Caco-2 (cell line): ENCODE measurements at places on chromosomes 3 and 15. TPM values are rescaled to one million over a fixed set of nuclear protein-coding genes. Genes with fewer than 3 reads are reported as not detected.
A peak's percentile ranks its signal among the peaks of the same experiment; 100 is the strongest.

PLIN1 gene
- total RNA-seq, result not detected in 2 replicates

KY gene
- not detected in 2 replicates for total RNA-seq

PLA2G4E gene
- 1.4 and 1.8 TPM in 2 replicates for total RNA-seq

ELL3 gene
- total RNA-seq, result 0.18 TPM in 1 of 2 replicates, not detected in the other

CNBP gene
- 229 and 266 TPM in 2 replicates for total RNA-seq

LRRK1 gene
- 9.2 and 12.0 TPM in 2 replicates for total RNA-seq

LAMB2 gene
- 181 and 189 TPM in 2 replicates for total RNA-seq

UBA7 gene
- total RNA-seq, result 0.93 TPM in 1 of 2 replicates, not detected in the other

PRTG gene
- total RNA-seq, result 39.1 and 40.2 TPM in 2 replicates

TIPARP gene
- 15.8 and 18.2 TPM in 2 replicates for total RNA-seq

SNAP23 gene
- total RNA-seq, result 92.2 and 97.5 TPM in 2 replicates

- DNase-seq, result peak; percentile 48
Measured at GRCh38 chr3:182389071-182389815, 404.1 kb upstream of the ATP11B start.

- DNase-seq, result no peak
Measured at GRCh38 chr15:34122771-34123183, 20.9 kb downstream of the PGBD4 start.

DNA sequence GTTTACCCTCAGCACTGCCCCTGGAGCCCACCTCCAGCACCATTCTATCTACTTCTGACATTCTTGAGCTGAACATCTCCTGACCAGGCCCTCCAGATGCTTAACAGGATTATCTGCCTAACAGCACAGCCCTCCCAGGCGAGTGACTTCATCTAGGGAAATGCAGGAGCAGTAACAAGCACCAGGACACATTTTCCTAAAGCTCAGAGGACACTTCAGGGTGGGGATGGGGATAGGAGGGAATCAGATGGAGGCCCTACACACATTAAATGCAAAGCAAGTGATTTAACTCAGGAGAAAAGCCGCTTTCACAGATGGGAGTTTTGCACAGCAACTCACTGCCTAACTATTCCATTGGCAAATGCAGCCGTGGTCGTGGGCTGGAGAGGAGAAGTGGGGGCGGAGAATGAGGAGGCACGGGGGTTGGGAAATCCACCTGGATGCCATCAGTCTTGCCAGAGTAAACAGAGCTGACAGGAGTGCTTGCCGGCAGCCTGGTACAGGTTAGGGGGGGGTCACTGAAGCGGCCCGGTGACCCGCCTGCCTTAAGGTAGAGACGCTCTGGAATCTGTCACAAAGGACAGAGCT, 21.3 kb upstream of the BNC1 start:
- DNase-seq, result peak; percentile 84

- DNase-seq, result no peak
Measured at GRCh38 chr3:126973814-126974213, 9.1 kb upstream of the PLXNA1 start.

- DNase-seq, result no peak
Measured at GRCh38 chr3:139930211-139930610, 4.8 kb upstream of the CLSTN2 start.

DNA sequence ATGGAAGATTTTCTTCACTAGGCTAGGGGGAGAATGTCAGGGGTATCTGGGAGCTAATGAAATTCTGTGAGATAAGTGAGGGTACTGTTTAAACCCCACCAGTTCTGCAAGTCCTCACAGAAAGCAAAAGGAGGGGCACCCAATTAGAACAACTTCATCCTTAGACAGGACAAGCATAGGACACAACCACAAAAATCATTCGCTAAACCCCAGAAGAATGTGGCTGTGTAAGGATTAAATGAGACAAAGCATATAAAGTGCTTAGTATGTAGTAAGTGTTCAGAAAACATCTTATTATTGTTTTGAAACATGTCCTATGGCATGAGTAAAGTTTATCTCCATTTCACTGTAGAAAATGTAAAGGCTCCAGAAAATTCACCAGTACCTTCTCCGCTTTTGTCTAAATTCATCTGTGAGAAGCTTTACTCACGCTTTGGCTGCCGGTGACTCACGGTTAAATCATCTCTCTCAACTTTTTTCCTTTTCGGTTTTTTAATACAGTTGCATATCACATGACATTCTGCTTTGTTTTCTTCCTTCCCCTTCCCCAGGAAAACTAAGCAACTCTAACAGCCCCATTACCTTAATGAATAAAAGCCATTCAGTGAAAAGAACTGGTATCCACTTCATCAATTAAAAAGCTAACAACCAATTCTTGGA, 1.7 kb downstream of the CLRN1 start:
- DNase-seq, result no peak

DNA sequence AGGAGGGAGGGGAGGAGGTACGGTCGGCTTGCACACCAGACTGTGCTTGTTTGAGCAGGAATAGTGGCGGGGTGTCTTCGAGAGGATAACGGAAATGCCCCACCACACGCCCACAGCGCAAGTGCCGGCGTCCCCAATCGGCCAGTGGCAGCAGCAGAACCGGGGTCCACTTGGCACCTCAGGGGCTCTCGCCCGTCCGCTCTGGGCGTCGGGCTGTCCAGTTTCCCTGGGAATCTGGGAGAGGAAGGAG, 53.7 kb downstream of the CCDC54 start:
- no peak for DNase-seq

- DNase-seq, result no peak
Measured at GRCh38 chr15:90840954-90841353, 27.4 kb upstream of the FURIN start.

- DNase-seq, result no peak
Measured at GRCh38 chr15:89385596-89386331, 51.1 kb upstream of the POLG start.

- DNase-seq, result no peak
Measured at GRCh38 chr15:74032606-74033561, 38.4 kb downstream of the PML start.

DNA sequence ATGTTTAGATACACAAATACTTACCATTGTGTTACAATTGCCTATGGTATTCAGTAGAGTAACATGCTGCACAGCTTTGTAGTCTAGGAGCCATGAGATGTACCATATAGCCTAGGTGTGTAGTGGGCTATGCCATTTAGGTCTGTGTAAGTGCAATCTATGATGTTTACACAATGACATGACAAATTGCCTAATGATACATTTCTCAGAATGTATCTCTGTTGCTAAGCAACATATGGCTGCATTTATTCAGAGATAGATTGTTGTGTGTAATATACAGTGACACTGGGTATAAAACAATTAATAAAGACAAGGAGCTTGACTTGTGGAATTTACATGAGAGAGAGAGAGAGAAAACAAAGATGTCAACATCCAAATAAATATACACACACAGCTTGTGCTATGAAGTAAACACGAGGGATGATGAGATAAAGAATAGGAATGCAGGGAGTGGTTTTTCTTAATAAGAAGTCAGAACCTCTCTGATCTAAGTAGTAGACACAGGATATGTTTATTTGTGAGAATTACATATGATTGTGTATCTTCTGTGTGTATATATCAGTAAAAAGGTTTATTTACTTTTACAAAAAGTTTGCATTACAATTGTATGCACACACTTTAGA, 110.0 kb downstream of the KCNAB1 start:
- no peak for DNase-seq

GRCh38 chr3:66744521-66744920, 243.7 kb upstream of the LRIG1 start:
- DNase-seq, result no peak

DNA sequence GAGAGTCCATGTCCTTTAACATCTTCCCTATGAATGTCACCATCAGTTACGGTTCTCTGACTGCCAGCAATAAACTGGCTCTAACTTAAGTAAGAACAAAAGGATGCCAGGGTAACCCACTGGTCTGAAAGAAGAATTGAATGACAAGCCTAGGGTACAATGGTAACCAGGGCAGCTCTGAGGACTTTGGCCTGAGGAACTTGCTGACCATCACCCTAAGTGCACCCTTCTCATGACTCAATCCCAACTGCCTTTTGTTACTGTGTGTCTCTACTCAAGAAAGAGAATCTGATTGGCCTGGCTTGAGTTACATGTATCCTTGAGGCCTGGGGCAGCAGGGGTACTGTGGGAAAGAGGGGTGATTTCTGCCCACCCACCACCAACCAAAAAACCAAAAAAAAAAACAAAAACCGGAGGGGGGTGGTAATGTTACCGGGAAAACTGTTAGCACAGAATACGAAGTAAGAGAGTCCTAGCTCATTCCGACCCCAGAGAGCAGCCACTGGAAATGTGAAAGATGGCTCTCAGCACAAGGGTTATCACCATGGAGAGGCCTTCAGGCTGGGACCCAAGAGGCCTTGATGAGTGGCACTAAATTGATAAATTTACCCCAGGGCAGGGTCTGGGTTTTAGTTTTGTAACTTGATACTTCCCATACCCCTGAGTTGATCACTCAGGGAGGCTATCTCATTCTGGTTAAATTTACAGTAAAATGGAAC, 9.3 kb upstream of the SLC28A1 start:
- no peak for DNase-seq

DNA sequence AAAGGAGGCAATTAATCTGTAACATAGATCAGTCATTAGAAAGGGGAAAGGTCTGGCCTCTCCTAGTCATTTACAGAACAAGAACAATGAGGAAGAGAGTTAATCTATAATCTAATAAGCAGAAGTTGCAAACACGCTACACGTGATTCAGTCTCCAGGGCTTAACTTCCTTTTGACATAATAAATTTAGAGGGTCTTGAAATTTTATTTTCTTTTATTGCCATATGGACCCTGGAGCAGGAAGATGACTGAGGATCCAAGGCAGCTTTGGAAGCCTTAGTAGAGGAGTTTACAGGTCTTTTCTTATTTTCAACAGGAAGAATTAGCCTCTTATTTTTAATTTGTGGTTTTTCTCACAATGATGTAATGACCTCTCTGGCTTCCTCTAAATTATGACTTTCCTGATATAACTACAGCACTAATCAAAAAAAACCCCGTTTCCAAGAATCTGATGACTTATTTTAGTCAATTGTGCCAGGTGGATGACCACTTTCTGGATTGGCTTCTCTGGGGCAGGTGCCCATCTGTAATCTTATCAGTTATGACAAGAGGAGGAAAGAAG, 32.2 kb downstream of the ADGRG7 start:
- no peak for DNase-seq

DNA sequence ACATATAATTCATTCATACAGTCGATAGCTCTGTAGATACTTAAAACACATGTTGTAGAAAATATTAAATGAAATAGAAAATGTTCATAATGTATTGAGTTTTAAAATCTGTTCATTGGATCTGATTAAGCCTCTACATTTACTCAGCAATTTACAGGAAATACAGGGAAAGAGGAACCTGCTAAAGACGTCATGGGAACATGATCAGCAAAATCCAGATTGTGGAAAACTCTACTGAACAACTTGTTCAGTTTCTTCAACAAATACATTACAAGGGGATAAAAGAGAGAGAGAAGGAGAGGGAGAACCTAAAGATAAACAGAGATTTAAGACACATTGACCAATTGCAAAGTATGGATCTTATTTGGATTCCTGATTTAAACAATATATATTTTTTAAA, 46.7 kb downstream of the KLHL6 start:
- DNase-seq, result no peak

GRCh38 chr3:37536840-37537239, 324.8 kb upstream of the CTDSPL start:
- DNase-seq, result no peak
